ENCODE measurements at places on chromosomes 5 and 9. TPM values are rescaled to one million over a fixed set of nuclear protein-coding genes. Genes with fewer than 3 reads are reported as not detected.

DNA sequence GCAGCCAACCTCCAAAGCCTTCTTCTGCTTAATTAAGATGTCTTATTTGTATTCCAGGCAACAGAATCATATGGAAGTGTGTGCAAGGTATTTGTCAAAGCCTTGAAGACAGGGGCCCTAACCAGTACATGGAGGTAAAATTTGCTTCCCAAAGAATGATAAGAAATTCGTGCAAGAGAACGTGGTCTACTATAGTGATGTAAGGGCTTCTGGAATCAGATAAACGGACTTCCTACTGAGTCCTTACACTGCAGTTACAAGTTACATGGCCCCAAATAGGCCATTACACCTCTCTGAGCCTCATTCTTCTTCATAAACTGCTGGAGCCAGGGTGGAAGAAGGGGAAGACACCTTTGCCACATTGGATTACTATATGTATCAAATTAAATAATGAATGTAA is 15.9 kb upstream of the ISOC1 start:
- DNase-seq, result no peak

GRCh38 chr5:67361932-67362729 is 165.5 kb upstream of the CD180 start:
- no peak for DNase-seq

- DNase-seq, result no peak
Measured at GRCh38 chr5:180799902-180800801, 2.5 kb downstream of the MGAT1 start.

Gene PPP2R2B
- 17.9 TPM for polyA plus RNA-seq

DNA sequence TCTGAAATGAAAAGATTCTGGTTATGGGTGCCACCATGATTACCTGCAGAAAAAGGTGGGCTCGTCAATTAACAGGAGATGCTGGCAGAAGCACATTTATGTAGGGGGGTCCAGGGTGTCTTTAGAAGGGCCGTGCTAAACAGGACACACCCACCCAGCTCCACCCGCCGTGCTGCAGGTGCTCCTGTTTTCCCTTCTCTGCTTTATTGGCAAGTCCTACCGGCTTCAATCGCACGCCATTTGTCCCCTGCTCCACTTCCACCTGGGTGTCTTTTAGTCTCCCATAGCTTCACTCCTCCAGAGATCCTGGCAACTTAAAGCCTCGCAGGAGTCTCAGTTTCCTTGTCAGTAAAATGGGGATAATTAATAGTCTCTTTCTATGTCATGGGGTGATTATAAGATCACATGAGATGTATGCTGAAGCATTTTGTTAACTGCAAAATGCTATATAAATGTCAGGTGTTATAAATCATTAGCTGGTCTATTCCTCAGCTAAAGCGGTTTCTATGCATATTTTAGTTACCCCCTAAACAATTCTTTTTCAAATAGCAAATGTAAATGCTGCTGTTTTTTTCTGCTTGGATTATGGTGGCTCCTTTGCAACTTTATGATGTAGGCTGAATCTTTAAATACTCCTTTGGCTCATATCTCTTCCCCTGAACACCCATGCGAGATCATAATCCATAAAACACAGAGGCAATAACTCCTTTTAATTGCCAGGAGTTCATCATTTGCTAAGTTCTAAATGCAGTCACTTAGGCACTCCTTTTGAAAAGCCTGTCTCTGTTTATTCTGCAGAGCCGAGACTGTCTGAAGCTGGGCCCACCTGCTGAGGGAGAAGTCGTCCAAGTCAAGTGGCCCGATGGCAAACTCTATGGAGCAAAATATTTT is 406.9 kb downstream of the KDM4C start:
- no peak for DNase-seq

- DNase-seq, result no peak
Measured at GRCh38 chr9:77806741-77807140, 158.6 kb upstream of the GNA14 start.

- DNase-seq, result no peak
Measured at GRCh38 chr5:151684690-151685361, 1.9 kb downstream of the SPARC start.

Measured in naive thymus-derived CD8-positive, alpha-beta T cell (primary cell).